ENCODE measurements at places on chromosomes 3 and 15. TPM values are rescaled to one million over a fixed set of nuclear protein-coding genes. Genes with fewer than 3 reads are reported as not detected.

The PHLDB2 gene
- total RNA-seq = 109 TPM

The DPPA4 gene
- not detected for total RNA-seq

The SLC28A1 gene
- not detected for total RNA-seq

The HCLS1 gene
- total RNA-seq = 0.20 TPM

The AMOTL2 gene
- total RNA-seq = 180 TPM

The MRPL47 gene
- 40.1 TPM for total RNA-seq

The GP5 gene
- total RNA-seq = under 0.01 TPM

The GLDN gene
- not detected for total RNA-seq

DNA sequence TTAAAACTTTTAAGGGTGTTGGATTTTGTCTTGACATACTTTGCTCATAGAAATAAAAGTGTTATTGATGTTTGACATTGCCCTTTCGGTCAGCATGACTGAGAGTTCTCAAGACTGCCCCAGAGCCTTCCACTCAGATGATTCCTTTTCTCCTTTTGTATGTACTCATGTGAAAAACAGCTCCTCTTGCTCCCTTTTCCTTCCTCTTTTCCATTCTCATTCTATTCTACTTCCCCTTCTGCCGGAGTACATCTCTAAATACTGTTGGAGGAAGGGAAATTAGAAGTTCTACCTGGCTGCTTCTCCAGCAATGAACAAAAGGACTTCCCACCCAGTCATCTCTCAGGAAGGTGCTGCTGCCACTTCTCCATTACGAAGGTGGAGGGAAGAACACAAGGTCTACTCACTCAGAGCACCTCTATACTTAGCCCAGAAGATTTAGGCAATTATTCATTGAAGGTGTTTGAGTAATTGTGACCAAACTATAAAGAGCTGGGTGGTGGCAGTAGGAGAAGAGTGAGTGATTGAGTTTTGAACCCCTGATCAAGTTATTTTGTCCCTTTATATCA is 163.8 kb upstream of the MBNL1 start:
- no peak for DNase-seq

DNA sequence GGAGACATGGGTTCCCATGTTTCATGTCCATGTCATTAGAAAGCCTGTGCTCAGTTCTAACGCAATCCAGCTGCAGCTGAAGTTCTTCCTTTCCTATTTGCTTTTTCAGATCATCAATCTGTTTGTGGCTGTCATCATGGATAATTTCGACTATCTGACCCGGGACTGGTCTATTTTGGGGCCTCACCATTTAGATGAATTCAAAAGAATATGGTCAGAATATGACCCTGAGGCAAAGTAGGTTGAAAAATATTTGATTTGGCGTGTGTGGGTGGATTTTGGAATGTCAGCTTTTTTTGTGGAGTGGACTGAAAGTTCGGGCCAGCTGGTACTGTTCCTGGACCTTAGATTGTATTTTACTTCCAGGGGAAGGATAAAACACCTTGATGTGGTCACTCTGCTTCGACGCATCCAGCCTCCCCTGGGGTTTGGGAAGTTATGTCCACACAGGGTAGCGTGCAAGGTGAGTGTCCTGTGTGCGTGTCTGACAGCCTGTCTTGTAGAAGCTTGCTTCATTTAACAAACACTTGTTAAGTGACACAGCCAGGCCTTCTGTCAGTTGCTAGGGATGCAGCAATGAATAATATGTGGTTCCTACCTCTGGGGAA is 69.6 kb downstream of the CHDH start:
- DNase-seq = no peak

DNA sequence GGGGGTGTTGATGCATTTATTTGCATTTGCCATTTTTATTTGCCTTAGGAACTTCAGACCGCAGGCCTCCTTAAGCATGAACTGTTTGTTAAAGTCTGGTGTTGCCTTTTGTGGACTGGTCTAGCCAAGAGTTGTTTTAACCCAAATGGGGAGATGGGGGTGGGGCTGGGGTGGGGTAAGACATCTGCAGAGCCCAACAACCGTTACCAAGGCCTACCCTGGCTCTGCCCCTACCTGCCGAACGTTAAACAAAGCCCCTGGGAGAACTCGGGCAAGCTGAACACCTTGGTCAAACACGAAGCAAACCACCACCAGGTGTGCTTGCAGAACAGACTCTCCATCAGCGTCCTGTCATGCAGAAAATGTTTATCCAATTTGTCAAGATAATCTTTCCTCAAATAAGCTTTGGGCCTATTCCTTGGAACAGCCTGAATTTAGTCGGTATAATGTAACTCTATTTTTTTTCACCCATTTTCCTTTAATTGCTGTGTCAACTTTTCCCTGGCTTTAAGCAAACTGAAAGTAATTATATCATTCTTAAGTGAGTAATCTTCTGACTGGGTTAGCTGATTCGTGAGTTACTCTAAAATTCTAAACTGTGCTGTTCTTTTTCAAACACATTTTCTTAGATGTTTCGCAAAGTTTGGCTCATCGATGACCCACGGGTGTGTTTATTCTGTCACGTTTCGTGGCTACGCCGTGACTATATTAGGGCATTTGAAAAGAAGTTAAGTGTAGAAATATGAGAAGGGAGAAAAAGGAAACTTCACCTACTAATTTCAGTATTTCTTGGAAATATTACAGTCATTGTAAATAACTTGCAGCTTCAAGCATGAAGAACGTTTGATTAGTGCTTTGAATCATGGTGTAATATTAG is 127.6 kb downstream of the SOX2 start:
- peak; percentile 38 for DNase-seq

GRCh38 chr3:45106874-45107273 is 39.3 kb downstream of the CDCP1 start:
- DNase-seq = peak; percentile 51

GRCh38 chr15:96160800-96161199 is 169.7 kb upstream of the NR2F2 start:
- no peak for DNase-seq

DNA sequence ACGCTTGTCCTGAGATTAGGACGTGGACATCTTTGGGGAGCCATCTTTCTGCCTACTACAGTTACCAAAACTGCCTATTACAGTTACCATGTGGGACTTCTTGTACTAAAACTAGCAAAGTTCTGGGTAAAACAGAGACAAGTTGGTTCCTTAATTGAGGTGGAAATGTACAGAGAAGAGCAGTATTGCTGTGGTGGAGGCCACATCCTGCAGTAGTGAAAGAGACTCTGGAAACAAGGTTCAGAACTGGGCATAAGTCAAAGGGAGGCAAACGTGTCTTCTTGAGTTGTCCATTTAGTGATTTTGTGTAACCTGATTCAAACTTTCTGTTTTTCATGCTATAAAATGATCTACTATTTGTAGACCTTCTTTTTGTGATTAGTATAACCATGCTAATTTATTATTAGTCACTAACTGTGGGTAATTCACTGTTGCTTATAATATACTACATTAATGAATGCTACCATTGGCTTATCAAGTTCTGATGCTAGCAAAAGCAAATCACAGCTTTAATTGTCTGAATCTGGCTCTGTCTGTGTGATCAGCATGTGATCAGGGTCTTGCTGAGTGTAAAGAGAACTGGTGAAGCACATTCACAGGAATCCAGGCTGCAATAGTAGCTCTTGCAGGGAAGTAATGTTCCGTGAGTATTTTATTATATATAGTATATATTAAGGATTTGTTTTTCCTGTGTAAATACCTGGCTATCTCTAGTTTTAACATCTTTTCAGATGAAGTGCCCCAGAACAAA is 207.9 kb upstream of the GAP43 start:
- DNase-seq = no peak

- no peak for DNase-seq
These were observed 129.1 kb upstream of the SEMA6D start for GRCh38 chr15:47587940-47588802.

DNA sequence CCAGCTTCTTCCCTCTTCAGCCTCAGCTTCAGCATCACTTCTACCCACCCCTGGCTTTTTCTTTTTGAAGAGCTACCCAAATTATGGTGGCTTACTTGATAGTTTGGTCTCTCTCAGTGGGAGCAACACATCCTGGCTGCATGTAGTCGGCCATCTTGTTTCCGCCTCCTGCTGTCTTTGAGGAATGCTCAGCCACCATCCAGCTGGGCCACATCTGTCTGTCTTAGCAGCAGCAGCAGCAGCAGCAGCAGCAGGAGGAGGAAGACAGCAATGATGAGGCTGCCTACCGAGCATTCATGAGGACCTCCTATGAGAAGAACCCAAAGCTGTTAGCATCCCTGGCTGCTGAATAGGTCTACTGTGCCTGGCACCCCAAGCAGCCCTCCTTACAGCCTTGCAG is 19.7 kb downstream of the IL16 start:
- no peak for DNase-seq

- DNase-seq = no peak
These were observed 217.9 kb downstream of the SATB1 start for GRCh38 chr3:18207226-18207625.

GRCh38 chr3:48990636-48991469 is 812 bp downstream of the P4HTM start:
- DNase-seq = no peak

DNA sequence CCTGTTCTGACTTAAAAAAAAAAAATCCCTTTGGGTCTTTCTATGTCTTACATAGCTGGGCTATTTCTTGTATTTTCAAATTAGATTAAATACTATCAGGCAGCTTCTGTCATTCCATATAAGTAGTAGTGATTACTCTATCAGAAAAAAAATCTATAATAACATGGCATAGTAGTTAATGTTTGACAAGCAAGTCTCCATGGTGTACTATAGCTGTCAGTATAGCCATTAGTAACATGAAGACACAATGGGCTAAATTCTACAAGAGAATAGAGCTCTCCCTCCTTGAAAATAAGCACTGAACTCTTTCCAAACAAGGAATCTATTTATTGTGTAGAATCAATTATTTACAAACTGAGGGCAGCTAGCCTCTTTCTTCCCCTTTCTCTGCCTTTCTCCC is 19.4 kb upstream of the VEPH1 start:
- DNase-seq = no peak

DNA sequence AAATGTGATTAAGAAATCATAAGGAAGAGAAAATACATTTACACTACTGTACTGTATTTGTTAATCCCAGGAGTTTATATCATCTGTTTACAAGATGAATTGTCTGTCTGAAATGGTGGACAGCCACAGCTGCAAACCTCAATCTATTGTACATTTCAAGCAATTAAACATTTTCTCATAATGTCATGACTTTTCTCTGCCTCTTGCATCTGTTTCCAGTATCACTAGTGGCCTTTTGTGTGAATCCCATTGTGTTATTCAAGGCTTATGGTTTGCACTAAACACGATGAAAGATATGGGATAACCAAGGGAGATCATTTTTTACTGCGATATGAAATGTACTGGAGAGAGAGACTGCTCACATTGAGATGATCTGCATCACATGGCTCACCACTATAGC is 200.2 kb upstream of the LRRN1 start:
- DNase-seq = no peak

- peak; percentile 47 for DNase-seq
These were observed 7.0 kb downstream of the GNAI2 start for GRCh38 chr3:50242851-50243542.

DNA sequence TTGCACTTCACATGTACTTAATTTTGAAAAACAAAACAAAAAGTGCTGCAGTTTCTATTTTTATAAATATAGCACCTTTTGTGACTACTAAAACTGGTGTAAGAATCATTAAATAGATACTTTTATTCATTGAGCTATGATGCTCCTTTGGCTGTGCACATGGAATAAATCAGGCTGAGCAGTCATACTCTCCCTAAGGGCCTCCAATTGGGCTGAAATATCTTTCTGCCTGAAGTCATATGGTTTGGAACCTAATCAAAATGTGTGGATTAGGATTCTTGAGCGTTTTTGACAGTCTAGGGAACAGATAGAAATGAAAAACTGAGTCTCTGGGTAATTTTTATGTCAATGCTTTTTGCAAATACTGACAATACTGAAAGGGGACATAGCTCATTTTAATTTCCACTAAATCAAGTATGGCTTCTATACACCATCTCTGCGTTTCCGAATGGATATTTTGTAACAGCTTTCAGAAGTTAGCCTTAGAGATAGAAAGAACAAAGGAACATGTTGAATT is 392.2 kb upstream of the ROBO1 start:
- no peak for DNase-seq

GRCh38 chr15:62841269-62841628 is 201.3 kb upstream of the TPM1 start:
- peak; percentile 58 for DNase-seq

DNA sequence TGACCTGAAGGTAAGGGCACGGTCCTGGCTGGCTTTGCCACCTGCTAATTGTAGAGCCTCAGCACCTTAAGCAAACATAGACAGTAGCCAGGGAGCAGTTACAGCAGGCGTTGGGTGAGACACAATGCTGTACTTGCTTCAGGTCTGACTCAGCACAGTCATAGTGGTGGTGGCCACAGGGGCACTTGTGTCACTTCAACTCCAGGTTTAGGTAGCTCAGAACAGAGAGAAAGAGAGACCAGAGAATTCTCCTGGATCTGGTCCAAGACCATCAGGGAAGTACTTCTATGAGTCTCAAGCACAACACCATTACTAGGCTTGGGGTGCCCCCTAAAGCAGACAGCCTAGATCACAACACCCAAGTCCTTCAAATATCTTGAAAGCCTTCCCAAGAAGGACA is 204.4 kb downstream of the OTOL1 start:
- no peak for DNase-seq

DNA sequence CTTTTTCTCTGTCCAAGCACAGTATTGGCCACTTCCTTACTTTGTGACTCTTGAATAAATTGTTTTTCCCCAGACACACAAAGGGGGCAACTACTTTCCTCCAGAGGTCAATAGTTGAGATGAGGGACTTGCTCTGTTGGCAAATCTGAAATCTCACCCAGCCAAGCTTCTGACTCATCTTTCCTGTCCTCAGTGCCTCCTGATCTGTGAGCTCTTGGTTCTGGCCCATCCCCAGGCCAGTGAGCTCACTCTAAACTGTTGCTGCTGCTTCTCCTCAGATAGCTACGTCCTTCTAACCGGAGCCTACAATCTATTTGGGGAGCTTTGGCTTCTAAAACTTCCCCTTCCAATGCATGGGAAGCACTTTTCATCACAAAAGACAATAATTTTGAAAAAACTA is 50.0 kb upstream of the NMD3 start:
- peak; percentile 81 for DNase-seq

DNA sequence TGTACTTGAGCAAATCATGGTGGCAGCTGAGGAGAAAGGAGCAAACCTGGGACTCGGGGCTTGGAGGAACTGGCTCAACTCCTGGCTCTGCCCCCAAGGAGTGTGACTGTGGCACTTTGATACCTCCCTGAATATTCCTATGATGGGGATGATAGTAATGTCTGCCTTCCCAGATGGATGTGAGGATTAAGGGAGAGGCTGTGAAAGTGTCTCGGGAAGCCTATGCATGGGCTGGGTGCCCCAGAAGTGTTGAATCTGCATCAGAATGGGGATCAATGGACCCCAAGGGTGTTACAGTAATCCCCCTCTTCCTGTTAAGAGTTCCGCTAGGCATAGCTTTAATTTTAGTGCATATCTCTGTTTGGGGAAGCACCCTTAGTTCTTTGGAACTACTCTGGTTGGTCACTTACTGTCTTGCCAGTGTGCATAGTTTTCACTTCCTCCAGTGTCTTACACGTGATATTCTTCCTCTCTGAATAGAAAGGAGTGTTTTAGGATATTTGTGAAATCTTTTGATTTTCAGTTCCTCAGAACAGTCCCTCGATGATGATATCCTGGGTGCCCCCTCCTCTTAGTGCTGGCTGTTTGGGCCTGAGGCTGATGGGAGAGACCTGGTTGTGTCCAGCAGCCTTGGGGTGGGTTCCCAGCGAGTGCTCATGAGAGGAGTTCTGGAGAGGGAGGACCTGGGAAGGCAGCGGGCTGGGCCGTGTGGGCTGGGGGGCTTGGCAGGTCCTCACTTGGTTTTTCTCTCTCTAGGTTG is 97.5 kb downstream of the CHDH start:
- no peak for DNase-seq
